ENCODE measurements at places on chromosomes 5 and 9.

- peak; percentile 62 for DNase-seq
Measured at GRCh38 chr9:25677301-25678146, 720 bp downstream of the TUSC1 start.

- DNase-seq = no peak
Measured at GRCh38 chr5:125381290-125381689, 634.9 kb upstream of the ZNF608 start.

DNA sequence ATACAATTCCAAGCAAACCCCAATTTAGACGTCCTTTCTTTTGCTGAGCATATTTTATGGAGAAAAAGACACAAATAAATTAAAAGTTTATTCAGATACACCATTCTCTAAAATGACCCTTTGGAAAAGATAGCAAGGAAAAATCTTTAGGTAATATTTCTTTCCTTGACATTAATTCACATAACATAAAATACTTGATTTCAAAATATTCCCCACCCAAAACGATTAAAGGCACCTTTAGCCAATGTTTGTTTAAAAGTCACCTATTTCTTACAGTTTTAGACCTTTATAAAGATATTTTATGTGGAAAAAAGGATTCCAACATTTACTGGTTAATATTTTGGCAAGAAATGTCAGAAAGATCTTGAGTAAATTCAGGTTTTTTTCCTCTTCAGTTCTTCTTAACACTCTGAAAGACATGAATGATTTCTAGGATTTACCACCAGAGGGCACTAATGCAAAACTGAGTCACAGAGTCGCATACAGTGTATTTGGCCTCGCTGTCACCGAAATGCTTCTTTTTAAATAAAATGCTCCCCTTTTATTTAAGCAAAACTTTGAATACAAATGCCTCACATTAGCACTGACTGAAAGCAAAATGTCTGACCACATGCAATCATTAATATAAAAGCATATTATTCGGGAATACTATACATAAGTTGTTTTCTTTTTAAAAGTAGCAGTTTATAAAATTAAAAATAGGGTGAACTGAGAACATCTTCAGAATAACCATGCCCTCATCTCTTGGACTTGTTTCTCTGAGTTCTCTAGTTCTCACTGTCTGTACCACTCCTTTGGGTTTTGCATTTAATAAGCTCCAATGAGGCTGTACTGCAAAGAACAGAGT lies 122.5 kb downstream of the SLC1A3 start:
- peak; percentile 84 for DNase-seq

- no peak for DNase-seq
Measured at GRCh38 chr5:96143450-96143849, 181.8 kb upstream of the ELL2 start.

- DNase-seq = no peak
Measured at GRCh38 chr5:3199962-3200755, 395.5 kb upstream of the IRX1 start.

- DNase-seq = no peak
Measured at GRCh38 chr5:175803736-175804454, 67.5 kb upstream of the CPLX2 start.

DNA sequence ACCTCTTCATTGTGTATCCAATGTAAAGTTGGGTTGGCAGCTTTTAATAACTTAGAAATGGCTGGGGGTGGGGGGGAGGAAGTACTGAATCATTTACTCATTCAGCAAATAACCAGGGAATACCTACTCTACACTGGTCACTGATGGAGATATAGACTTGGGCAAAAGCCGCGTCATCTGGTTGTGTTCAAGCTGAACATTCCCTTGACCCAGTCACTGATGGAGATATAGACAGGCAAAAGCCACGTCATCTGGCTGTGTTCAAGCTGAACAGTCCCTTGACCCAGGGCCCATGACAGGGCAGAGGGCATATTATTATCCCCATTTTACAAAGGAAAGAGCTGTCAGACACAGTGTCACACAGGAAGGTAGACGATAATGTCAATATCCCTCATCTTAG lies 32.6 kb downstream of the FOXI1 start:
- DNase-seq = no peak

DNA sequence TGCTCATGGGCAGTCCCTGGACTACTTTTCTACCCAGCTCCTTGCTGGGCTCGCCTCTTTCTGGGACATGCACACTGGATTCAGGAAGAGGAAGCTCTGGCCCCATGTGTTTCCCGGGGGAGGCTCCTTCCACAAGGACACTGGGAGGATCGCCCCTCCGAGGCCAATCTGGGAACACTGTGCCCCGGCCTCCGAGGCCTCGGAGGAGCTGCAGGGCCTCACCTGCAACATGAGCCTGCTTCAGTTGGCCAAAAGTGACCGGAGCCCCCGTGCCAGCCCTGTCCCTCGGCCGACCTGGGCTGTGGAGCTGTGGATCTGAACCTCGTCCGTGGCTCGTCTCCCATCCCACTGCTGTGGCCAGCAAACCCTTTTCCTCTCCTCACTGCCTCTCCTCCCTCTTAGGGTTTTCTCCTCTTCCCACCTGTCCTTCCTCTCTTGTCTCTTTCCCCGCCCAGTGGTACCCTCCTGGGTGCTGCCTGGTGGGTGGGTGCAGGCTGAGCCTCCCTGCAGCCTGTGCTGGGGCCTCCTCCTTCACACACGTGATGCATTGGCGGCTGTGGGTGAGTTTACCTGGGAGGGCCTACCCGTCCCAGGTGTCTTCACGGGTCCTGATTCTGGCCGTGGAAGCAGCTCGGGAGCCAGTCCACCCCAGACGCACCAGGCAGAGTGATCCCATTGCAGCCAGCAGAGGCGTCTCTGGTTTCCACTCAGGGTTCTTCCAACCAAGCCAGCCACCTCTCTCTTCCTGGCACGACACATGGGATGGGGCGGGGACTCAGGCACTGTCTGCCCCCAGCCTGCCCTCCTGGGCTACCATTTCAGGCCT lies 241.8 kb downstream of the CACNA1B start:
- no peak for DNase-seq

GRCh38 chr5:122639033-122639432 lies 135.8 kb upstream of the SNX2 start:
- no peak for DNase-seq

GRCh38 chr9:12554636-12555035 lies 138.5 kb upstream of the TYRP1 start:
- no peak for DNase-seq

GRCh38 chr5:135345956-135346731 lies 52.9 kb downstream of the MACROH2A1 start:
- DNase-seq = no peak

- DNase-seq = no peak
Measured at GRCh38 chr5:136014049-136015002, 14.5 kb upstream of the TGFBI start.

DNA sequence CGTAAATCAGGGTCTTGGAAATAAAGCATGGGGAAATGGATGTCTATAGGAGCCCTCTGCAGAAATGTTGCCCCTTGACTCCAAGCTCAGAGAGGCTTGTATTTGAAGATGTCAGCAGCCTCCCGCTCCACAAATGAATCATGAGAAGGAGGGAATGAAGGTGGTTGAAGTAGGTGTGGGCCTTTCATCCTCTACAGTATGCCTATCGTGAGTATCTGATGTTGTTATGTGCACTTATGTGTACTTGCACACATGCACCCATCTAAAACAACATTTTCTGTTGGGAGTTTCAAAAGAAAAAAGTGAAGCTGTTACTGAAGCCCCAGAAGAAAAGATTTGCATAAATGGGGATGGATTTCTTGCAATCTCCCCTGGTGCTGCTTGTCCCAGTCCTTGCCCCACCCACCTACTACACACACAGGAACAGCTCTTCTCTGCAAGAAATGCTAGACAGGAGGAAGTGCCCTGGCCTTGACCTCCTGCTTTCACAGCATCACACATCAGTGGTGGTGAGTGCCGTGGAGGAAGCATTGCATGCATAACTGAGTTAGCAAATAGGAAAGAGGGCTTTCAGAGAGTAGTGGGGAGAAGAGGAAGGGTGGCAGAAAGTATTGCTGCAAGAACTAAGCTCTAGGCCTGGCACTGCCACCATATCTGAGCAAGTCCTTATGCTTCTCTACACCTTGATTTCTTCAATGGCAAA lies 156.1 kb downstream of the SNX18 start:
- peak; percentile 94 for DNase-seq

- no peak for DNase-seq
Measured at GRCh38 chr9:92658611-92659010, 11.3 kb downstream of the IPPK start.

All from suppressor macrophage treated with lipopolysaccharide for 4 hours (primary cell).